ENCODE measurements at places on chromosomes 3 and 15. TPM values are rescaled to one million over a fixed set of nuclear protein-coding genes. Genes with fewer than 3 reads are reported as not detected.

SLC2A2 gene
- polyA plus RNA-seq, result 15.5 TPM

HTR3E gene
- not detected for polyA plus RNA-seq

SEMA3G gene
- polyA plus RNA-seq, result 8.3 TPM

RTP1 gene
- not detected for polyA plus RNA-seq

HRG gene
- 0.09 TPM for polyA plus RNA-seq

SLC6A20 gene
- not detected for polyA plus RNA-seq

PLAAT1 gene
- polyA plus RNA-seq, result not detected

TOP2B gene
- polyA plus RNA-seq, result 27.6 TPM

CCDC33 gene
- 0.08 TPM for polyA plus RNA-seq

C15orf61 gene
- polyA plus RNA-seq, result 2.1 TPM

IQCF5 gene
- not detected for polyA plus RNA-seq

RBP2 gene
- polyA plus RNA-seq, result 0.17 TPM

MASP1 gene
- polyA plus RNA-seq, result 56.0 TPM

LIPC gene
- polyA plus RNA-seq, result 38.0 TPM

TM2D3 gene
- polyA plus RNA-seq, result 72.7 TPM

DNA sequence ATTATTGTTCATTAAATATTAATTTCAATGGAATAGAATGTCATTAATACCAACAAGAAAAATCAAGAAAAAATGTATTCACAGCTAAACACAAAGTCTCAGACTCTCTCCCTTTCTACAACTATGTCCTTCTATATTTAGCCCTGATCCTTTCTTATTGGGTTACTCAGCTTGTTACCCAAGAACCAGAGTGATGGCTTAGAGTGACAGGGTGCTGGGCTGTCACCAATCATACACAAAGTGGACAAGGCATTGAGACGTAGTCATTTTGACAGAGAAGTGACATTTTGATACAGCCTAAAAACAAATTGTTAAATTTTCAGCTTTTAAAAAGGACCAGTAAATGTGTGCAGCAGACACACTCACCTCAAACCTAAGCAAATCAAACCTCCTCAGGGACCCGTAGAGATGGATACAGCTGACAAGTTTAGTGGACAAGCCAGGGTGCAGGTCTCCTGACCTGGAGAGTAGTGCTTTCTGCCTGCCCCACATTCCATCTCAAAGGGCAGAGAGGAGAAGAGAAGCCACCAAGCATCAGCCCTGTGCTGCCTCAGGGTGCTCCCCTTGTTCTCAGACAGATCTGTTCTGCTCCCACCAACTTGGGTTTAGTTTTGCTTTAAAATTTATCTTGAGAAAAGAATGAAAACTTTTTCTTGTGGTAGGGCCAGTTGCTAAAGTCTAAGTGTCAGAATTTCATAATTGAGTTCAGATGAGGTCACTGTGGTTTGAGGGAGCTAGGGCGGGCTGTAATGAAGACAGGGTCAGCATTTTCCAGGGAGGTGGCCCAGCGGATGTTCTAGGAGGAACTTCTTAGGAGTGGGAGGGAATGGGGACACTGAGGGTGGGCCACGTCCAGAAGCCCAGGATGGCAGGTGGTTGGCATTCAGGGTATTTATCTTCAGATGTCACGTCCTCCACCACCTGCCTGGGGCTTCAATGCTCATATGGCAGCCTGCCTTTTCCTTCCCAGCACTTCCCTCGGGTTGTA is 136.5 kb upstream of the TBL1XR1 start:
- DNase-seq, result no peak

DNA sequence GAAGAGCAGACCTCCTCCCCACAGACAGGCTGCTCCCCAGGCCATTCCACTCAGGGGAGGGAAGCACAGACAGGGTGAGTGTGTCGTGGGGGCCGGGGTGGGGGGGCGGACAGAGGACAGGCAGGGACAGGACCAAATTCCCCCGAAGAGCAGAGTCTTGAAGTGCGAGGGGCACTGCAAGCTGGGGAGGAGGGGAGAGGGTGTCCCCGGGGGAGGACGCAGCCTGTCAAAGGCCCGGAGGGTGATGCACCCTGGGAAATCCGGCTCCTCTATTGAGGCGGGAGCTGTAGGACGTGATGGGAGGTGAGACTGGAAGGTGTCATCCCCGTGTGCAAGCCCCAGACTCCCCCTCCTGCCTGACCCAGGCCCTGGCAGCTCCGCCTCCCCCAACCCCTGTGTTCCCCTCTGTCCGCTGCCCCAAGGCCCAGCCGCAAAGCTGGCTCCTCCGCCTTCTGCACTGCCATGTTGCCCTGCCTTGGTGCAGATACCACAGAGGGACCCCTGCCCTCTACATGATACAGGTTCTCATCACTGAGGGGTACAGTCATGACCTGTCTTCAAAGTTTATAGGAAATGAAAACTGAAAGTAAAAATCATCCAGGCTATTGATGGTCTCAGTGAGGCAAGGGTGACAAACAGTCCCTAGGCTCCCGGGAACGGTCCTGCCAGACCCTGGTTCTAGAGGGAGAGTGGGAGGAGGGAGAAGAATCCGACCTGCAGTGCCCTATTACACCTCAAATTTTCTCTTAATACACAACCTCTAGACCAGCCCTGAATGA is 76.3 kb upstream of the IQSEC1 start:
- DNase-seq, result no peak

DNA sequence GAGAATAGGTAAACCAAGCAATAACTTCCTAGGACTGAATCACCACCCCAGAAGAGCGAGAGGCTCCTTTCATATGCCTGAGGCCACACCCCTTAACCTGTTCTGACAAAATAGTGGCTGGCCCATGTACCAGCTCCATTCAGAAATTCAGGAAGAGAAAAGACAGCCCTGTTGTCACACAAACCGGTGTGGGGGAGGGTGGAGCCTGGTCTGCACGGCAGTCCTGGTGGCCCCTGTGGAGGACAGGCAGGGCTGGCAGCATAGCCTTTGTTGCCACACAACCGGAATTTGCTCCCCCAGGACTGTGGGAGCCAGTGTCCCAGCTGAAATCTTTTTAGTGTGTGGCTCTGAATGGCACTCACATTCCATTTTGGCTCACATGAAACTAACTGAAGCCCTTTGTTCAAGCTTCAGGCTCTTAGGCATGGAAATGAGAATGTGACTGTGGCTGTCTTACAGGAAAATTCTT is 23.8 kb downstream of the RLBP1 start:
- DNase-seq, result peak; percentile 93

DNA sequence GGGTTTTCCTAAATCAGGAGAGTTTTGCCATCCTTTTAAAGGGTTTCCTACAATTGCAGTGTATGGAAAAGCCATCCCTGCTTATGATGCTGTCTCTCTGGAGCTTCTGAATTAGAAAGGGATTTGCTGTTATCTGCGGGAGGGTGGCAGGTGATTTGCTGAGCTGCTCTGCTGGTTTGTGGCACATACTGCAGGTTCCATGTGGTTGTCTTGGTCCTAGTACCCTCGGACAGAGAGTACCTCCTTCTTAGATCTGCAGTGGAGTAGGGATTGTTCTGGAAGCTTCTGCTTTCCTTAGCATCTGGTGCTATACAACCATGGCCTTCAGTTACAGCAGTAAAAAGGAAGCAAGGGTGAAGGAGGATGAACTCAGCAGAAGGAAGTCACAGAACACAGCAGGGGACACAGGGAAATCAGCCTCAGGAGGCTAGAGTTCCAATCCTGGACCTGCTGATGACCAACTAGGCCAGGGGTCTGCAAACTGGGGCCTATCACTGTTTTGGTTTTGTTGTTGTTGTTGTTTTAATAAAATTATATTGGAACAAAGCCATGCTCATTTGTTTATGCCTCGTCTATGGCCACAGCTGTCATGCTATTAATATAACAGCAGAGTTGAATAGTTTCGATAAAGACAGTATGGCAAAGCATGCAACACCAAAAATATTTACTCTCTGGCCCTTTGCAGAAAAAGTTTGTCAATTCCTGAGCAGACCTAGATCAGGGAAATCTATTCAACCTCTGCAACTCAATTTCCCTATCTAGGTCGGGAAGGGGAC is 39.5 kb downstream of the STARD5 start:
- no peak for DNase-seq

GRCh38 chr3:172700256-172700655 is 10.6 kb downstream of the NCEH1 start:
- no peak for DNase-seq

- DNase-seq, result peak; percentile 31
Measured at GRCh38 chr3:185069037-185070030, 83.5 kb downstream of the C3orf70 start.

GRCh38 chr15:74137537-74137894 is 7.1 kb downstream of the ISLR2 start:
- DNase-seq, result no peak

DNA sequence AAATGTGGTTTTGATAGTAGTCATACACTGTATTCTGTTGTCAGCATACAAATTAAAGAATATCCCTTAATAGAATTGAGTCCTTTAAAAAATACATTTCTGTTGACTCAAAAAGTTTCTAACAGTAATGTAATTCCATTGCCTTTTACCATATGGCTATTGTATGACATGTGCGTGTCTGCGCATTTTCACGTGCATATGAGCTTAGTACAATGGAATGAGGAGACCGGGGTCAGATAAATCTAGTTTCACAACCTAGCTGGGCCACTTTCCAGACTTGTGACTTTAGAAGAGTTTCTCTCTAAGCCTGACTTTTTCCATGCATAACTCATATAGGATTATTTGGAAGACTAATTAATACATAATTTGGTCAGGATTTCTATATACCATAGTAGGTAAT is 38.7 kb downstream of the ZBTB38 start:
- DNase-seq, result no peak

DNA sequence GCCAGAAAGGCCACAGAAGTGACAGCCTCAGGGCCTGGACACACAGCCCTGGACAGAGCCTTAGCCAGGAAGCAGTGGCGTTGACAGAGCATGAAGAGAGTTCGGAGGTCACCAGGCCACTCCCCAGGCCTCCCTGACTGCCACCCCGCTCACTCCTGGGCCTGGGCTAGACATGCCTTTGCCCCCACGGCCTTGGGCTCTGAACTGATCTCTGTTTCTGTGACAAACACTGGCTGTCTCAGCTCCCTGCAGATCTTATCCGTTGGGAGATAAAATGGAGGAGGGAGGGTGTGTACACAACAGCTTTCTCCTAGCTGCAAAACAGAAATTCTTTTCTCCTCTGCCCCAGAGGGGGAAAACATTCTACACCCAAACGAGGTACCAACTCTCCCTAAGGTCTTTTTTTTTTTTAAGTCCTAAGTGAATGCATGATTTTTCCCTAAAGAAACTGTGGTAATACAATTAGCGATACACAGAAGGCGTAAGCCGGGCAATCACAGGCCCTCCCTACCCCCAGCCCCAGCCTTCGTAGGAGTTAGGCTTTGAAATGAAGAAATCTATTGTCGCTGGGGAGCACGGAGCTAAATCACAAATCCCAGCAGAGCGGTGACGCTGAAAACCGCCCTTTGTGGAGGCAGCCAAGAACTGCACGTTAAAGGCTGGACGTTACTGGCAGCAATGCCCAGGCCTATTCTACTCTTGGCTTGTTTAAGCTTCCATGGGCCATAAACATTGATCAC is 45.0 kb downstream of the SRGAP3 start:
- DNase-seq, result peak; percentile 67

DNA sequence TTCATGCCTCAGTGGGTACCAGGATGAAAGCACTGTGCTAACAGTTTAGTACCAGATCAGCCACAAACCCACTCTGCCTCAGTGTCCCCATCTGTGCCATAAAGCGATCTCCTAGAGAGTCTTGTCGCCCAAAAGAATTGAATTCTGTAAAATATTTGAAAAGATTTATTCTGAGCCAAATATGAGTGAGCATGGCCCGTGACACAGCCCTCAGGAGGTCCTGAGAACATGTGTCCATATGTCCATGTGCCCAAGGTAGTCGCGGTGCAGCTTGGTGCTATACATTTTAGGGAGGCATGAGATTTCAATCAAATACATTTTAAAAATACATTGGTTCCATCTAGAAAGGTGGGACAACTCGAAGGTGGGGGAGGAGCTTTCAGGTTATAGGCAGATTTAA is 15.4 kb upstream of the NOX5 start:
- no peak for DNase-seq

DNA sequence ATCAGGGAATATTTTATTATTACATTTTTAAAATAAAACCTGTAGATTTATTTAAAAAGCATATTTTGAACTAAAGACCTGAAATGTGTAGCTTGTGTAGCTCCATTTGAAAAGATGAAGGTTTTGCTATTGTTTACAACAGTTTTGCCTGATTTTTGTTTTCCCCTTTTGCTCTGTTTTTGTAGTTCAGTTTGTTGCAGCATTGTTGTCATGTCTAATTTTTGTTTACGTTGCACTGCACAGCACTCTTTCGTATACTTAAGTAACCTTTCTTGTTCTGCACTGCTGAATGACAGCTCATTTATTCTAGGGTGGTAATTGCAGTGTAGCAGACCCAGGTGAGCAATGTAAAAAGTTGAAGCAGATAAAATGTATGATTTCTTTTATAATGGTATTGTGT is 435.8 kb downstream of the LPP start:
- DNase-seq, result no peak

GRCh38 chr3:72234391-72234790 is 449.4 kb upstream of the PROK2 start:
- DNase-seq, result no peak

GRCh38 chr3:176951586-176952292 is 245.5 kb downstream of the TBL1XR1 start:
- DNase-seq, result no peak

- DNase-seq, result no peak
Measured at GRCh38 chr3:161415506-161416231, 44.4 kb upstream of the SPTSSB start.

DNA sequence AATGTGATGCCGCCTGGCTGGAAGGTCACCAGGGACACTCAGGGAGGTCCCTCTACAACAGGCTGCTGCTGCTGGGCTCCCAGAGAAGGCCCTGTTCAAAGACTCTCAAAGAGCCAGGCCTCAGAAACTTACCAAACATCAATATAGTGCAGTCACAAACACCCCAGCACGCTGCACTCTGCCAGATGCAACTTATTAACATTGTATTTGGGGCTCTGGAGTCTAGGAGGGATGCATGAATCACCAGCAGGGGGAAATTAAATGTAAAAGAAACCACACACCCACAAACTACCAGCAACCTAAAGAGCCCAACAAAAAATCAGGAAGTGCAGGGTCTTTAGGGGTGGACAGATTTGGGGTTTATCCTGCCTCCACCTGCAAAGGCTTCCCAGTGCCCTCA is 74.6 kb upstream of the SPATA12 start:
- no peak for DNase-seq

DNA sequence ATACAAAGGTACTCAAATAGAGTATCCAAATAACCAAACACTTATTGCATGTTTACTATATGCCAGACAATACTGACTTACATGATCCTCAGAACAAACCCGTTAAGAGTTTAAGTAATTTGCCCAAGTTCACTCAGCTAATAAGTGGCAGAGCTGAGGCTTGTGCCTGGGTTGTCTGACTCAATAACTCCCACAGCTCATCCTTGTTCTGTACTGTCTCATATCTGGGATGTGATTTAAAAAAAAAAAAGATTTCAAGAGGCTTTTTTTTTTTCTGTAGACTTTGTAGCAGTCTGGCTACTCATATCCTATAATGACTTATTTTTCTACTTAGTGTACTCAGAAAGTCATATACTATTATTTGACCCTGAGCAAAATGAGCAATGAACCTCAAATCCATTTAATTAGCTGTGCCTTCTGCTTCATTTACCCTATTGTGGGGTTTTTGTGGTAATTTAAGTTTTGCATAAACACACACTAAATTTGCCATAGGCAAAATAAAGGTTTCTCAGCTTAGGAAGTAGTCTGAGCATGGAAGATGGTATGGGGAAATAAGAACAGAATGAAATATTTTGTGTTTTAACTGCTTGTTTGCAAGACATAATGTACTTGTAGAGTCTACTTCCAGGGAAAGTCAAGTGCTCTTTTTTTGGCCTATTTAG is 3.1 kb downstream of the NSUN3 start:
- DNase-seq, result no peak

Data from HepG2 (cell line).